ENCODE measurements at places on chromosomes 6 and 20. TPM values are rescaled to one million over a fixed set of nuclear protein-coding genes. Genes with fewer than 3 reads are reported as not detected.

GRCh38 chr6:136424901-136425300, 125.3 kb downstream of the MAP7 start:
- no peak for DNase-seq

GRCh38 chr6:40671001-40671693, 84.0 kb upstream of the LRFN2 start:
- DNase-seq, result no peak

- DNase-seq, result no peak
Measured at GRCh38 chr6:157558487-157559200, 177.7 kb downstream of the ZDHHC14 start.

Gene FAM210B
- total RNA-seq, result 43.9 TPM

Gene CBLN4
- not detected for total RNA-seq

Gene VEGFA
- 91.3 TPM for total RNA-seq

GRCh38 chr6:17458966-17459365, 65.6 kb downstream of the CAP2 start:
- DNase-seq, result no peak

DNA sequence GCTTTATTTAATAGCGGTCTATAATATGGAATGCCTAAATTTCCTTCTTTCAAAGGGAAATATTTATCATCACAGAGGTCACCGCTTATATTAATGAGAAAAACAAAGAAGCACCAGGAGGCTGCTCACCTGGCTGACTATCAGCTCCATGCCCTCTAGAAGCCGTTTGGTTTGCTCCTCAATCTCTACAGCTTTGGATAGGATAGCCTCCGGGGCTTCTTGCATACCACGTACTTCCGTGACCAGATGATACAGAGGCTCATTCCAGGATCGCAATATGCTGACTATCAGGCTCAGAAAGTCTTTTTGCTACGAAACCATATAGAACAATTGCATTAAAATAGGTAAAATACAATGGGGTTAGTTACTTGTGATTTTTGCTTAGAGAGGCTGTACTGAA, 6.8 kb downstream of the PRL start:
- DNase-seq, result no peak

- DNase-seq, result no peak
Measured at GRCh38 chr6:155215906-155216305, 47.9 kb upstream of the CLDN20 start.

Gene ERVFRD-1
- not detected for total RNA-seq

- DNase-seq, result no peak
Measured at GRCh38 chr20:14924433-14924832, 587.0 kb upstream of the FLRT3 start.
